Activated CD4-positive, alpha-beta T cell treated with anti-CD3 and anti-CD28 coated beads for 36 hours (primary cell): ENCODE measurements at places on chromosomes 7 and 10.

DNA sequence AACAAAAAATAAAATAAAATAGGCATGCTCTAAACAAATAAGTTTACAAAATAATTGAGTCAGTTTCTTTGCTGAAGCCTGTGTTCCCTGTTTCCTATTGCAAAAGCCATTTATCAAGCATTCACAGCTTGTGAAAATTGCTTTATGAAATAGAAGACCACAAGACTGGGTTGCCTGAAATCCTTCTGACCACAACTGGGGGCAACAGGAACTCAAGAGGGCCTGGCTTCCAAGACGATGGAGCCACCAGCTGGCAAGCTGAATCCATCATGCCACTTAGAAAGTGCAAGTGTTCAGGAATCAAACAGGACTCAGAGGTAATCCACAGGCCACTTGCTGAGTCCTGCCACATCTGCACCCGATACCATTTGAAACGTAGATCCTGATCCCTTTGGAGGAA is 752 bp upstream of the ABCA13 start:
- DNase-seq, result no peak

- peak; percentile 78 for DNase-seq
Observed at GRCh38 chr7:100208911-100209408, 10.8 kb upstream of the PVRIG start.

DNA sequence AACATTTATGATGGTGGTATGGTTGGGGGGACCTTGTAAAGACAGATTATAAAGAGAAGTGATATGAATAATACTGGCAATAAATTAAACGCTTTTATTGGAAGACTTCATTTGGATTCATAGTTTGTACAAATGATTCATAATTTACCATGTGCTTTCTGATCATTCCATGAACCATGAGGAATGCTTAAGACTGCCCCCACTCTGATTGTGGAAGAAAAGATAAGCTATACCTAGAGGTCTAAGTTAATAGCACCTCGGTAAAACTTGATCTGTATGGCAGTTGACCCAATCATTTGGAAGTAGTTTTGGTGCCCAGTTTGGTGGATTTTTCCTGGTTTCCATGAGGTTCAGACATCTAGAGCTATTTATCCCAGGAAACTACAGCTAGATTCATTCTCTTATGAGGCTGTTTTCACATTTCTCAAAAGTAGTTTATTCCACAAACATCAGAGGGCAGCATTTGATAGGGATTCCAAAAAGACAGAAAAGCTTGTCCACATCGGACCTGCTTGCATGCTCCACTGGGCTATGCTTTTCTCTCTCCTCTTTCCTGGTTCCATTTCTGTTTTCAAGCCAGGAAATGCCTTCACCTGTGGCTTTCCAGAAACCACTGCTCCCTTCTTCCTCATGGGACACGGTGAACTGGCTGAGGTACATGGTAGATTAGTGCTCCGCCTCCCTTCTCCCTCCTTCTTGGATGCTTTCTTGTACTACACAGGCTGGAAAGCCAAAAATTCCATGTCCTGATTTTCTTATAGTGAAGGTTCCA is 29.2 kb downstream of the TFAM start:
- no peak for DNase-seq

GRCh38 chr7:29416938-29417305 is 146.7 kb upstream of the PRR15 start:
- no peak for DNase-seq
